ENCODE measurements at places on chromosomes 16 and 17.

- DNase-seq, result no peak
These were observed 279.8 kb upstream of the EEF2KMT start for GRCh38 chr16:5377280-5377898.

DNA sequence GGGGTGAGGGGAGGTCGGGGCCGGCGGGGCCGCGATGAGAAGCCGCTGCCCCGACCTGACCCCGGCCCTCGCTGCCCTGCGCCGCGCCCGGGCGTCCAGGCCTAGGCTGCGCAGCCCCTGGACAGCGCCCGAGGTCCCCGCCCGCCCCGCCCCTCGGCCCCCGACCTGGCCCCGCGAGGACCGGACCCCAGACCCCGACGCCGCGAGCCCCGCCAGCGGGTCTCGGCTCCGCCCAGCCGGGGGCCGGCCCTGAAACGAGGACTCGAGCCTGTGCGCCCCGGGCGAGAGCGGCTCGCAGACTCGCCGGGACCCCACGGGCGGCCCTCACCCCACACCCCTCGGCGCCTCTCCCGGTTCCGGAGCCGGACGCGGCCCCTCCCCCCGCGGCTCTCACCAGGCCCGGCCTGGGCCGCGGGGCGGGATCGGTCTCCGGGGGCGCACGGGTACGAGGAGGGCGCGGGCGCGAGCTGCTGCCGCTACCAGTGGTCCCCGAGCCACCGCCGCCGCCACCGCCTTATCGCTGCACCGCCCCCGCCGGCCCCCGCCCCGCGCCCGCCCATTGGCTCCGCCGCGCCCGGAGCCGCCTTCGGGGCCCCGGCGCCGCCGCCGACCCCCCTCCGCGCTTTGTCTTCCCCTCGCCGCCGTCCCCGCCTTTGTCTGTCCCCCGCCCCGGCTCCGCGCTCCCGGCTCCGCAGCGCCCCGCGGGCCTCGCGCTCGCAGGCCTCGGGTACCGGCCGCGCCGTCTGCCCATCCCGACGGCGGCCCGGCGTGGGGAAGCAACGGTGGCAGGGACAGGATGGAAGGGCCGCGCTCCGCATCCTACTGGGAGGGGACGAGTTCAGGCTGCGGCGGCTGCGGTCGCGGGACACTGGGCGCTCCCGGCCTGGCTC is at the start of gene LIMD2:
Gene LIMD2 (minus strand): TSS at position 488 of the 890 bp plus-strand sequence. CDS start 827 bp downstream, outside the sequence.
- DNase-seq, result no peak

- no peak for DNase-seq
These were observed 8.8 kb downstream of the RUNDC1 start for GRCh38 chr17:42989141-42989540.

- no peak for DNase-seq
These were observed 89.0 kb upstream of the CDH5 start for GRCh38 chr16:66277311-66278070.

DNA sequence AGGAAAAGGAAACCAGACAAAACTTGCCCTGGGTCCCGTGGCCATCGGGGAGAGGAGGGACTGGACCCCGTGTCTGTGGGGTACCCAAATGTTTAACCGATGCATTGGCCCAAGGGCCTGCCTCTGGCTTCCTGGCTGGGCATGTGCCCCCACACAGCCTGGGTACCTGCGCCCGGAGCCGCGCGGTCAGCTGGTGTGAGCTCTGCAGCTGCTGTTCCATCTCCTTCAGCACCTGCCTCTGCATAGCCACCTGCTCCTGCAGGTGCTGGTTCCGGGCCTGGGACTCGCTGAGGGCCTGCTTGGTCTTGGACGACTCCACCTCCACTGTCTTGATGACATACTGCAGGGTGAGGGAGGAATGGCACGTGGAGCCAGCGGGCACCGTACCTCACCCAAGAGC is 31.9 kb downstream of the KIFC3 start:
- DNase-seq, result no peak

- DNase-seq, result no peak
These were observed 77.6 kb upstream of the LHX1 start for GRCh38 chr17:36859706-36860105.

DNA sequence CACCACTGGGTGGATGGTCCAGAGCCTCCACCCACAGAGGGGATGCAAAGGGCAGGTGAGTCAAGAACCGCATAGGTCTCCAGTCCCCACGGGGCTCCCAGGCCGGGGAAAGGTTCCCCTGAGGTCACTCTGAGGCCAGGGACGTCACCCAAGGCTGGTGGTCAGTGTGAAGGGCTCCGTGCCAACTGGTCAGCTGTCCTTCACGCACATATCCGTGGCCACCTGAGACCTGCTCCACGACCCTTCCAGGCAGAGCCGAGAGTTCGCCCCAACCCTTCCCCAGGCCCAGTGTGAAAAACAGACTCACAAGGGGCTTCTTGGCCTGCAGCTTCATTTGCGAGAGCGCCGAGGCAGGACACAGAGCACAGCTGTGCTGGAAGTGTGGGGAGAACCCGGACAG is 2.8 kb downstream of the TSR3 start:
- no peak for DNase-seq

GRCh38 chr16:3020604-3021448 is 658 bp downstream of the TNFRSF12A start:
- DNase-seq, result peak; percentile 88

DNA sequence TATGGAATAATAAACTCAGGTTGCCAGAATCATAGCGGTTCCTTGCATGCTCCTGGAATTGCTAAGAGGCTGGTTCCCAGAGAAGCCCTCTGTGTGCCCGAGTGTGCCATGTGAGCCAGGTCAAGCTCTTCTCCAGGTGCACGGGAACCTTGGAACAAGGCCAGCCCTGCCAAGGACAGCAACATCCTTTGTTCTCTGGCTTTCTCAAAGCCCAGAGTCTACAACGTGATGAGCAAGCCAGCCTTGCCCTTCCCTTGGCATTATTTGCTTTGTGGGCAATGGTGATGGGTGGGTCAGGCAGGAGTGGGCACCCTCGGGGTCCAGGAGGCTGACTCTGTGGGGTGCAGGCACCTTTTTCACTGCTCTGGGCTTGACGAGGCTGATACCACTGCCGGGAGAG is 14.2 kb upstream of the SEC14L1 start:
- no peak for DNase-seq

DNA sequence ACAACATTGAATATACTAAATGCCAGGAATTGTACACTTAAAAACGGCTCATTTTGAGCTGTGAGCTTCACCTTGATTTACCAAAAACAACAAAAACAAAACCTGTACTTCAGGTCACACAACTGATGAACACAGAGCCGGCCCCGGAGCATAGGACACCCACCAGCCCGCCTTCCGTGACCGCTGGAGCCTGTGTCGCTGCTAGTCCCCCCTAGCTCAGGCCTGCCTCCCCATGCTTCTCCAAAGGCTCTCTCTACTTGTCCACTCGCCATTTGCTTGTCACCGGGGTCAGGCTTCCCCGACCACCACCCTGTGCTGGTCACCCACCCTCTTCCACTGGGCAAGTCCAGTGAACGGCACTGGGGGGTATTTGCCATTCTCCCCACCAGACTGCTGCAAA is 113.8 kb upstream of the TNRC6C start:
- DNase-seq, result no peak

GRCh38 chr16:85651629-85652430 is 36.9 kb downstream of the GINS2 start:
- DNase-seq, result no peak

DNA sequence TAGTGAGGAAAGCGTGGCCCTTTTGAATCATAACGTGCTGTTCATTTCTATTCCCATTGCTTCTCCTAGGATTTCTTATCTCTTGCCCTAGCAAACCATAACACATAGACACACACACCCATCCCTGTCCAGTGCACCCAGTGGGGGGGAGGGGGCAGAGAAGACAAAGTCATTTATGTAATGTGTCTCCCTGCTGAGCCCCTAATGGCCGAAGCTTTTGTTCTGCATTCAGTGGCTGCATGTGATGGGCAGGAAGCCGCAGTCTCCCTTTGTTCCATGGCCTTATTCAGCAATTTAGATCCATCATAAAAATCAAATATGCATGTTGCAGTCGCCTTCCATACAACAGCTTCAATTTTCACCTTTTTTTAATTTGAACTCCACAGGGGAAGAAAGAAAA is 325.4 kb downstream of the ZFHX3 start:
- DNase-seq, result no peak

DNA sequence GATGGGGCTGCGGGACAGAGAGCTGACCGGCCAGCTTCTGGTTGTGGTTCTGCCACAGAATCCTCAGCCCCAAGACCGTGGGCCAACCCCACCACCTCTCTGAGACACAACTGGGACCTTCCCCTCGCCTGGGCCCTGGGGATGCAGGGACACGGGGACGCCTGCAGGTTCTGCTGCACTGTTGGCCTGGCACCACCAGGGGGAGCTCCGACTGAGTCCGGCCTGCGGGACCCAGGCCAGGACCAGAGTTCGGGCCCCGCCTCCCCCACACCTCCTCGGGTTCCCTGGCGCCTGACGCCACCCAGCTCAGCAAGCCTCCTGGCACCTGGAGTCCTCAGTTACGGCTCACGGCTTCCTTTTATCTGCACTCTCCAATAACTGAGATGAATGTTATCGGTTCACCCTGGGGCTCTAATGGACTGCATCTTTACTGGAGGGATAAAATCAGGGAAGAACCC is 27.3 kb downstream of the TBC1D16 start:
- no peak for DNase-seq

DNA sequence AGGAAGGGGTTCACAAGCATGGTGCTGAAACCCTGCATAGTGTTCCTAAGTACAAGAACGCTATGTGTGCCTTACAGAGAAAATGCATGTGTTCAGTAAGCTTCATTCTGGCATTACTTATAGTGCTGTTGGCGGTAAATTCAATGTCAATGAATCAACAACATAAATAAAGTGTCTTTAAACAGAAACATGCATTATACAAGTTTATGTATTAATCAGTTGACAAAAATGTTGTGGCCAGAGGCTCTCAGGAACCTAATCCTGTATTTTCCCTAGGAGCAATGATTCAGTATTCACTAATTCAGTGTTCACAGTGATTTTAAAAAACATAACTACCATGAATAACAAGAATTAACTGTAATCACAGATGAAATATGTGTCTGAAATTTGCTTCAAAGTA is 47.1 kb upstream of the MYOCD start:
- DNase-seq, result no peak

- DNase-seq, result no peak
These were observed 8.1 kb upstream of the MT1E start for GRCh38 chr16:56617212-56618085.

- DNase-seq, result no peak
These were observed 8.6 kb upstream of the AKTIP start for GRCh38 chr16:53511403-53512280.

GRCh38 chr17:6303664-6304063 is 131.3 kb downstream of the AIPL1 start:
- no peak for DNase-seq

DNA sequence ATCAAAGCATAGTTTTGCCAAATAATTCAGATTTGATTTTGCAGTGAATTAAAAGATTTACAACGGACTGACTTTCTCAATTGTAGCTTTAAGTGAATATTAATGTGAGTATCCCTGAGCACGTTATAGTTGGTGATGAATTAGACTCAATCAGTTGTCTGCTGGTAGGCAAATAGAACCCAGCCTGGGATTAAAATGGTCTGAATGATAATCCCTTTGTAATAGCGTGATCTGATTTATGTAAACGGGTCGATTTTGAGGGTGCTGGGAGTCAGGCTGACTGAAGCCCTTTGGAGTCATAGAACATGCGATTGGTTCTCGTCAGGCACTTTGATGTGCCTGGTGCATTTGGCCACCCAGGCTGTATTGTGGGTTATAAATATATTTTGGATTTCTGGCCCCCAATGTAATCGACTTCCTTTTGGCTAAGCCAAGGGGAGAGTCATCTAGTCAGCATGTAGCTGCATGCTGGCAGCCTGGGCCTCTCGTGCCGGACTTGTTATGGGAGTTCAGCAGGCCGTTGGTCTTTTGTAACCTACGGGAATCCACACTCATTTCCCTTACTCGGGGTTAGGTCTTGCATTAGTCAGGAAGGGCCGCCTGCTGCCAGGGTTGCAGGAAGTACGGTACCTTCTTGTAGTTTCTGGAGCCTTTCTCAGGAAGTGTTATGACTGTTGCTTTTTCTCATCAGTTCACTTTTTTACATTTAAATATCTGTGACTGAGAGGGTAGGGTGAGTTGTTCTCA is 5.4 kb downstream of the PGS1 start:
- no peak for DNase-seq

- DNase-seq, result no peak
These were observed 19.7 kb upstream of the TEX2 start for GRCh38 chr17:64282753-64283080.

DNA sequence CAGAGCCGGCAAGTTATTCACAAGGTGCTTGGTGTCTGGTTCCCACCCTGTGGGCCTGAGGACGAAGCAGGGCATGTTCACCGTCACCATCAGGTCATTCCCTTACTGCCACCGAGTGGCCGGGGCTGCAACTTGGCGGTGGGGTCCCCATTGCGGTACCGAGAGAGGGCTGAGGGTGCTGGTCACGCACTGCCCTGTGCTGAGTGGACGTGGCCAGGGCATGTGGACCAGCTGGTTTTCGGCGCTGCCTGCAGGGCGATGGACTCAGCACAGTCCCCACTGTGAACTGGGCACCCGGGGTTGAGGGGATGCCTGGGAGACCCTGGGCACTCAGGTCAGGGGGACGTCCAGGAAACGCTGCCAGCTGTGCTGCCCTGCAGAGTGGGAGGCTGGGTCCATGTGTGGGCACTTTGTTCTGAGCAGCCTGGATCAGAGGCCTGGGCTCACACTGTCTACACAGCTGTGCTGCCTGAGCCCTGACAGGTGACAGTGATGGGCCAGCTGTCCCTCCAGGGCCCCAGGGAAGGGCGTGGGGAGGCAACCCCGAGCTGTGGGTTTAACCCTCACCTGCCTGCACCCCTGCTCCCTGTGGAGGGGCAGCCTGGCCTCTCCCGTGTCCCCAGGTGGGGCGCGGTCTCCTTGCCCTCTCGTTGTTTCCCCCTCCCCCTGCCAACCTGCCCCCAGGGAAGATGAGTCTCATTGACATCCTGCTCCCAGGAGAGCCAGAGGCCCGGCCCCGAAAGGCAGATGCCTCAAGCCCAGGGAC is 39.3 kb upstream of the GNG13 start:
- no peak for DNase-seq

GRCh38 chr16:86304868-86305267 is 205.5 kb upstream of the FOXF1 start:
- no peak for DNase-seq
